Central memory CD4-positive, alpha-beta T cell (primary cell): ENCODE measurements at places on chromosomes 11 and 22.
A peak's percentile ranks its signal among the peaks of the same experiment; 100 is the strongest.

DNA sequence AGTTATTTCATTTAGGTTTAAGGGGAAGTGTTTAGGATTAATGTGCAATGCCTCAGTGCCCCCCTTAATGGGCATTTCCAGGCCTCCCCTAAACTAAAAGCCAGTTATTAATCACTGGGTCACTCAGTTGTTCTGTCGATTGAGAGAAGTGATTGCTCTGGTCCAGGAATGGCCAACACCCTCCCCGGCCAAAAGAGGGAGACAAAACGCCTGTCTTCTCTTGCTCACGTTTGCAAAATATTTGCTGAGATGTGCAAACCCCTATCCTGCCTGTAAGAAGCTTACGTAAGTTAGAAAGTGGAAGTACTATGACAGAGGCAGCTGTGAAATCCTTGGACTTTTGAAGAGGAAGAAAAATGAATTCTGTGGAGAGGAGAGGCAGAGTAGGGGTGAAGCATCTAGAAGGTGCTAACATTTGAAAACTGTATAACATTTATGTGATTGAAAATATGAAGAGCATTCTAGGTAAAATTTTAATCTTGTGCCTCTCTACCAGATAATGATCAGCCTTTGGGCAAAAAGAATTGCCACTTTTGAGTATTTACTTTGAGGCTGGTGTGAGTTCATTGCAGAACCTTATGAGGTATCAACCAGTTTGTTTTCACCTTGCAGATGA lies 37.7 kb downstream of the NTM start:
- no peak for DNase-seq

GRCh38 chr11:90493379-90493778 lies 270.5 kb upstream of the CHORDC1 start:
- no peak for DNase-seq

DNA sequence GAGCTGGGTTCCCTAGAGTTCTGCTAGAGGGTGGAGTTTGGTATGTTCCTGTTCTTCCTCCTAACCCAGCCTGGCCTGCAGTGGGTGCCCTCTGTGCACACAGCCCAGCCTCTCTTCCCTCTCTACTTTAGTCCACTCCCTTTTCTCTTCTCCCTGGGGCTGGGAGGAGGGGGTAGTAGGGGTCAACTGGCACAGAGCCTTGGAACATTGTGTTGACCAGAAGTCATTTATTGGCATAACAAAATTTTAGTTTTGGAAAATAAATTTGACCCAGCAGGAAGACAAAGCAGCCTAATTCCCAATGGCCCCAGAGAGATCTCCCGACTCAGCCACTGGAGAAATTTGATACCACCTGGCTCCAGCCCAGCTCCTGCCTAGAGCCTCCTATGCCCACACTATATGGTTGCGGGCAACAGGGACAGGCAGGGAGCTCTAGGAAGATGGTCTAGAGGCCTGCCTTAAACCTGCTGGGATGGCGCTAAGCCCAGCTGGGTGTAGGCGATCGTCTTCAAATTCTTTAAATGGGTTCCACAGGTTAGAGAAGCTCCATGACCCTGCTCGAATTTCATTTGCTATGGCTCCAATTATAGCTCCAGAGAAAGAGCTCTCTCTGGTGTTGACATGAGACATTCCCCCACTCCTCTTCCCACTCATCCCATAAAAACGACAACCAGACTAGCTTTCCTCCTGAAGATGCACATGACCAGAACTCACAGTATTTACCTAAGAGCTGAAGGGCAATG lies 9.9 kb downstream of the PCSK7 start:
- no peak for DNase-seq

DNA sequence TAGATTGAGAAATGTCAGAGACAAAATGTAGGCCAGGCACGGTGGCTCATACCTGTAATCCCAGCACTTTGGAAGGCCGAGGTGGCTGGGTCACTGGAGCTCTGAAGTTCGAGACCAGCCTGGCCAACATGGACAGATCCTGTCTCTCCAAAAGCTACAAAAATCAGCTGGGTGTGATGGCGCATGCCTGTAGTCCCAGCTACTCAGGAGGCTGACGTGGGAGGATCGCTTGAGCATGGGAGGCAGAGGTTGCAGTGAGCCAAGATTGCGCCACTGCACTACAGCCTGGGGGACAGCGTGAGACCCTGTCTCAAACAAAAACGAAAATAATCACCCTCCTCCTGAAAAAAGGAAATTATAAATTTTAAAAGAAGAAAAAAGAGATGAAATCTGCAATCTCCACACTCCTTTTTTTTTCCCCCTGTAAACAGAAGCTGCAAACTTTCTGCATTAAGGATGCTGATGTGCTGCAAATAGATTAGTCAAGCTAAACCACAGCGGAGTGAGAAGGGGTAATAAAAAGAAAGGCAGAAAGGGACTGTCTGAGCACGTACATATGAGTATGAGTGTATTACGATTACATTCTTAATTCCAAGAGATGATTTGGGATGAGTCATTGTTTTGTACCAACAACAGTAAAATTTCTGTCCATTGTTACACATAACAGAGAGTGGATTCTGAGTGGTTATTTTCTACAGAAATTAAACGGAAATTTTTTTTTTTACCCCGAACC lies 87.3 kb downstream of the SIK3 start:
- DNase-seq: no peak

GRCh38 chr11:63532799-63533475 lies 3.7 kb upstream of the PLAAT4 start:
- DNase-seq: no peak

DNA sequence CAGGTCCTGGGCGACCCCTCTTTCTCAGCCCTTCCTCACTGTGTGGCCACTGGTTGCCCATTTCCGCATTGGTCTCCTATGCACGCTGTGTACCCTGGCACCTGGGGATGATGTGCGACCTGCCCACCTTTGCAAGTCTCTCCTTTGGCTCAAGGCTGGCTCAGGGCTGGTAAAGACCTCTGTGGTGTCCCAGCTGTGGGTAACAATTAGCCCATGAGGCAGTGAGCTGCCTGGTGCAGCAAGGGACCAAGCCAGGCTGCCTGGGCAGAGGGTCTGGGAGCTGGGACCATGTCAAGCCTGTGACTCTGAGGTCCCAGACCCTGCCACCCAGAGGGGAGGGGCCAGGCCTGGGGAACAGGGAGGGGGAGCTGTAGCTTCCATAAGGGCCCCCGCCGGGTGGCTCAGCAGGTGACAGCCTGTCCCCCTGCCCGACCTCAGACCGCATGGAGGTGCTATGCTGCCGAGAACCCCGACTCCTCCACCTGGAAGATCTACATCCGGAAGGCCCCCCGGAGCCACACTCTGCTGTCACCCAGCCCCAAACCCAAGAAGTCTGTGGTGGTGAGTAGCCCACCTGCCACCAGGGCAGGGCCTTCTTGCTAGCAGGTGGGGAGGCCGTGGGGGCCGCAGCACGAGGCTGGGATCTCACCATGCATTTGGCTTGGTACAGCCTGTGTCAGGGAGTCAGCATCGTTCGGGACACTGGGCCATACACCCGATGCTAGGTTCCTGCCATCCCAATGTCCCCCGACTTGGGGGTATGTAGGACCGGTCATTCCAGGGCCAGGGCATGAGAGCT lies 112.5 kb downstream of the KCNQ1OT1 start:
- no peak for DNase-seq

DNA sequence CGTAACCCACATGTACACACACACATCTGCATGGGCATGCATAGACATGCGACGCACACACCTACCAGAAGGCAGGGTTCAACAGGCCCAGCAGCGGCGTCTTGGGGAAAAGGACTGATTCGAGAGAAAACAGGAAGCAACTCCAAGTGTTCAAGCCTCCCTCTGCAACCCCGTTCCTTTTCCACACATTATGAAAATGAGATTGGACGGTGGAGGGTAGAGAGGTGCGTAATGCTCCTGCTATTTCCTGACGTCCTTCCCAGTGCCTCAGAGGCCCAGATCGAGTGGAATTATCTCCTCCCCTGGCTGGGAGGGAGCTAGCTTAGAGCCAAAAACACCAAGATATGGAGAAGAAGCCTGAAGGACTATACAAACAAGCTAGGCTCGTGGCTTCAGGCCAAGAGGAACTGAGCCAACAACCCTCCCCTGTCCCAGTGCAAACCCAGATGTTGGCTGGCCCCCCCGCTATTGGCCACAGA lies 289.2 kb downstream of the MN1 start:
- DNase-seq: no peak

DNA sequence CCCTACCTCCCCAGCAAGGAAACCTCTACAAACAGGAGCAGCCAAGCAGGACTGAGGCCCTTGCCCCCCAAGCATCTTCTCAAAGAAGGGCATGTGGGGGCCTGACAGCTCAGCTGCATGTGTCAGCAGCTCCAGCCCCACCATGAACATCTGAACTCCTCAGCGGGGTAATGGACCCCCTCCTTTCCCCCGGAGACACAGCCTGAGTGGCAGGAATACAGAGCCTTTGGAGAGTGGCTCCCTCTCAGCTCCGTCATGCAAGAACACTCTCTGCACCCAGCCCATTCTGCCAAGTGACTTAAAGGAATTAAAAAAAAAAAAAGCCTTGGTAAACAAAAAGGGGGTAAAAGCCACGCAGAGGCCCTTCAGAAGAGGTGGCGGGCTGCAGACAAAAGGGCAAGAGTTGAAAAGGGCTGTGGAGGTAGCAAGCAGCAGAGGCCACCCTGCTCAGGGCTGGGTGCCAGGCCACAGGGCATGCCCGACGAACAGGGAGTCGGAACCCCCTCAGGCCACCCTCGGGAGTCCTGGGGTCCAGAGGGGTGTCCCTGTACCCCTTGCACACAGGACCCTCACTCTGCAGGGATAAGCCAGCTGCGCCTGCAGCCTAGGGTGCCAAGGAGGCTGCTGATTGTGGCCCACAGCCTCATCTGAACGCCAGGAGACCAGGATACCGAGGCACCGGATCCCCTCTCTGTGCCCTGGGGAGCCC lies 62.5 kb downstream of the MACROD1 start:
- DNase-seq: no peak

GRCh38 chr22:21975273-21975672 lies 7.3 kb downstream of the TOP3B start:
- no peak for DNase-seq

DNA sequence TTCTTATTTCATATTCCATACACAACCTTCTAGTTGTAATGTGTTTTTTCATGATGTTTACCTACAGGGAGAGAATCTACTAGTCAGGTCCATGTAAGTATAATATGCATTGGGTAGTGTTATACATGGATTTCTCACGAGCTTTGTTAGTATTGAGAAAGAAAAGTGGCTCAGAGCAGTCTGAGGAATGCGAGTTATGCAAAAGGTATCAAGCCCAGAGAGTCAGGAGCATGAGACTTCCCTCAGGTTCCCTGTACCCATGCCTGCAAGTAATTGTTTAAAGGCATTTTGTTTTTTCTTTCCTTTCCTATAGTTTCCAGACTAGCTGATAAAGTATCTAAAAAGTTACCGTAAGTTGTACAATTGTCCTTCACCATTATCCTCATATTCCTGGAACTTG lies 66.1 kb downstream of the STK33 start:
- DNase-seq: no peak

DNA sequence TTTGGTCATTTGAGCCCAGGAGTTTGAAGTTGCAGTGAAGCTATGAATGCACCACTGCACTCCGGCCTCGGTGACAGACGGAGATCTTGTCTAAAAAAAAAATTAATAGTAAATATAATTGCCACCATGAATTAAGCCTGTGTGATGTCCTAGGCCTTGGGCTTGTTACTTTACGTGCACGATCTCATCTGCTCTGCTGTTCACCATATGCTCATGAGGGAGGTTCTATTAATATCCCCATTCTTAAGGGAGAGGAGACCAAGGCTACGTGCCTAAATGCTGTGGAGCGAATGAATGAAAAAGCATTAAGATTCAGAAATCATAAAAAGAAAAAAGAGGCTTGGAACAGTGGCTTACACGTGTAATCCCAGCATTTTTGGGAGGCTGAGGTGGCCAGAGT lies 2.6 kb upstream of the ATG2A start:
- no peak for DNase-seq

DNA sequence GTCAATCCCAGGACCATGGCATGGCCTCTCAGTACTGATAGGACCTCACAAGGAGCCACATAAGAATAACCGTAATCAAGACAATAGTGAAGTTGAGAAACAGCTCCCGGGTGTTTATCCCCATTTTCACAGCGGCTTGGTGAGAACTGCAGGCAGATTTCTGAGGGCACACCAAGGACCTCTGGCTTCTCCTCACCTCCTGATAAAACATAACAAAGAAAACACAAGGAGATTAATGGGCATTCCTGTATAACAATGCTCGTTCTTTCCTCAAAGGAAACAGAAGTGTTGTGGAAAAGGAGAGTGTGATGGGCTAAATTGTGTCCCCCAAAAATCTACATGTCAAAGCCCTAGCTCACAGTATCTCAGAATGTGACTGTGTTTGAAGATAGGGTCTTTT lies 4.0 kb downstream of the SLN start:
- no peak for DNase-seq

GRCh38 chr11:85855341-85855656 lies at the start of gene CCDC83:
TSS of gene CCDC83 (plus strand) at chr11:85855383. CDS start at chr11:85865124, 9,741 bp downstream.
- no peak for DNase-seq

DNA sequence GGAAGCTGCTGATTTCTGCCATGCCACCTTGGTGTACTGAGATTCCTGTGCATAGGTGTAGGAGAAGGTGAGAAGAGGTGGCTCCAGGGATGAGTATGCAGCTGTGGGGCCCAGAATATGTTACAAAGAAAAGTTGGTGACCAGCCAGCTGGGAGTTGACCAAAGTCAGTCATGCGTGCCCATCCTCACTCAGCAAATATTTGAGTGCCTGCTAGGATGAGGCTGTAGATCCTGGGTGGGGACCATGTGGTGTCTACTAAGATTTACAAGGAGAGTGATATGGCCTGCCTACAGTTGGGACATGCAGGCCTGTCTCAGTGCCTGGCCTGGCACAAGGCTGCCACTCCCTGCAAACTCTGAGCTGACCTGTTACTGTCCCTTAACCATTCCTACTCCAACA lies 19.4 kb downstream of the RNF185 start:
- no peak for DNase-seq

DNA sequence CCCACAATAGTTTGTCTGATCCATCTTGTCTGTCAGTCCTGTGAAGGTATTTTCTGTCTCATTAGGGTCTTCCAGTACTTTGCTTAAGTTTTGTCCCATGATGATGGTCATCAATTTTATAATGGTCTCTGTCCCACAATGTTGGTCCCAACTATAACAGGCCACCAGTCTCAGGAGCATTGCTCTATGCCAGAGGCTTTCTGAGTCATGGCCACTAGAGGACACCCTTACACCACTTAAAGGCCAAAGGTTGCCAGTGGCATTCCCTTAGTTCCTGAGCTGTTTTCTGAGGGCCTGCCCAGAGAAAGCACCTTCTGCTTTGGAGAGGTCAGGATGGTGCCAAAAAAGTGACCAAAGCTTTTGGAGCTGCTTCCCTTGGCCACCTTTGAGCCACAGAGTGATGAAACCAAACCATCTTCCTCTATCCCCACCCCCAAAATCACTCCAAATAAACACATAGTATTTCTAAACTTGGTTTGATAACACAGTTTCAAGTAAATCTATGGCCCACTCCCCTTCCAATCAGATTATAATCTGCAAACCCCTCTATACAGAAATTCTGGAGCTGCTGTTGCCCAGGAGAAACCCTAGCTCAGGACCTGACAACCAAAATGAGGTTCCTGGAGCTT lies 19.3 kb downstream of the EIF3F start:
- DNase-seq: peak; percentile 42

DNA sequence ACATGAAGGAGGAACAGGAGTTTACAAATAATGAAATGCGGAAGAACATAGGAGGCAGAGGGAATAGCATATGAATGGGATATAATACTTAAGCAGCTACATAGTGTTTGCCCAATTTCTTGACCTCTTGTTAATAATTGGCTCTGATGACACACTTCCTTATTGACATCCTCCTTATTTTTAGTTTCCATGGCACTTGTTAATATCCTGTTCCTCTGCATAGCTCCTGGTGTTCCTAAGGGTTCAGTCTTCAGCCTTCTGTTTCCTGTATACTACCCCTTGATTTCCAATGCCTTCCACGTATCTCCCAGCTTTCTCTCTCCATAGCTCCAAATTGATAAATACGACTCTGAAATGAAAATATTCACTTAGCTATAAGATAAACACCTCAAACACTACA lies 663.8 kb upstream of the API5 start:
- DNase-seq: no peak
